Gastrocnemius medialis (tissue), 4 donors: ENCODE measurements at places on chromosomes 7 and 10. TPM values are rescaled to one million over a fixed set of nuclear protein-coding genes. Genes with fewer than 3 reads are reported as not detected.

- peaks cover 47% of the 10 kb centered on the region for H3K27me3 ChIP-seq
- H3K27ac ChIP-seq = no peak overlapping the region
- H3K4me3 ChIP-seq = peak overlapping the region; percentile 54
- peaks cover 17% of the 10 kb centered on the region for H3K4me1 ChIP-seq
- H3K36me3 ChIP-seq = no peaks in the 10 kb centered on the region
These were observed 1.0 kb downstream of the GRM8 start for GRCh38 chr7:127251465-127252376.

DNA sequence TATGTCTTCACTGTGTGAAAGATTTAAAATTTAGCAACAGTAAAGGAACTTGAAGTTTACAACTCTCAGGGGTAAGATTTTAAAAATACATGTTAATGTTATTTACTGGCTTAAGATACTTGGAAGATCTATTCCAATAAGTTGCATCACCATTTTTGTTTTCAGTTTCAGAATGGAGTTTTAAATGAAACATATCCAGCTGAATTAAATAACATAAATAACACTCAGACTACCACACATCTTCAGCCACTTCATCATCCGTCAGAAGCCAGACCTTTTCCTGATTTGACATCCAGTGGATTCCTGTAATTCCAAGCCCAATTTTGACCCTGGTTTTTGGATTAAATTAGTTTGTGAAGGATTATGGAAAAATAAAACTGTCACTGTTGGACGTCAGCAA, 44.3 kb downstream of the AHR start:
- H3K4me3 ChIP-seq = no peak overlapping the region
- H3K36me3 ChIP-seq = no peaks in the 10 kb centered on the region
- no peak for DNase-seq
- H3K4me1 ChIP-seq = peaks cover 8% of the 10 kb centered on the region

DNA sequence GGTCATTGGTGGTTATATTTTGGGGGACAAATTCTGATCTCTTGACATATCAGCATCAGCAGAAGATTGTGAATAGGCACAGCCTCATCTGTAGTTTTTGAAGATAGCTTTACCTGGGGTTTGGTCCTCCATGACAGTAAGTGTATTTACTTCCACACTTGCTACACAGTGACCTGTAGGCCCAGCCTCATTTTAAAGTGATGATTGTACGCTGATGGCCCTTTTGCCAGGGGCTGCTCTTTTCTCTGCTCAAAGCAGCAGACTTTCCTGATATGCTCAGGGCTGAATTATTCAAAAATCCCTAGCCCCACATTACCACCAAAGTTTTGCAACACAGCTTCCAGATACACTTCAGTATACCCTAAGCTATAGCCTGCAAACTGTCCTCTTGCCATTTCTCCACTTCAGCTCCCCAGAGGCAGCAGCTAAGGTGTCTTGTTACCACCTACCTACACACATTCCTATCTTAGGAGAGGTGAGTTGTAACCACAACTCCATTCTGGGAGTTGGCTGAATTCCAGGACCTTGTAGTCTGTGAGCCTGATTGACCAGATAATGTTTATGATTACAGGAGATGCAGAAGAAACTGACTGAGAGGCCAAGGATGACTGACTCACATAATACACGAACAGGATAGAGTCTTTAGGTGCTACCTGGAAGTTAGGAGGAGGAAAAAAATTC, 6.0 kb downstream of the ASB4 start:
- H3K4me1 ChIP-seq = peaks cover 32% of the 10 kb centered on the region
- H3K36me3 ChIP-seq = peaks cover 7% of the 10 kb centered on the region
- H3K27me3 ChIP-seq = no peaks in the 10 kb centered on the region
- H3K27ac ChIP-seq = no peak overlapping the region

DNA sequence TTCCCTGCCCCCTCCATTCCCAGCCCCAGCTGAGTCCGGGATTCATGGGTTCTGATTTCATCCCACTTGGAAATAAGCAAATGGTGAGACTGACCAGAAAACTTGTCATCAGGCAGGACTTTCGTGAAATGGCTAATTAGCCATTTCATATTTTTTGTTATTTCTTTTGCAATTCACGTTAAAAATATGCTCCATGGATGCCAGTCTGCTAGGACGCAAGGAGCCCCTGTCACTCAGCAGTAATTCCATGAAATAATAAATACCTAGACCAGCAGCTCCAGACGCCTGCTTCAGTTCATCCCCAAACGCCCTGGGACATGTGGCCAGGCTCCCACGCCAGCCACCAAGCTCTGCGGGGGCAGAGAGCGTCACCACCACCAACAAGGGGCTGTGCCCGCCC, 111.0 kb downstream of the TRIL start:
- no peak for DNase-seq
- no peak overlapping the region for H3K4me3 ChIP-seq
- H3K4me1 ChIP-seq = no peaks in the 10 kb centered on the region
- H3K36me3 ChIP-seq = no peaks in the 10 kb centered on the region
- H3K27me3 ChIP-seq = no peaks in the 10 kb centered on the region

- DNase-seq = no peak
- no peaks in the 10 kb centered on the region for H3K4me1 ChIP-seq
- no peak overlapping the region for H3K27ac ChIP-seq
- H3K36me3 ChIP-seq = no peaks in the 10 kb centered on the region
These were observed 81.4 kb upstream of the ADAM12 start for GRCh38 chr10:126469692-126470091.

- H3K27me3 ChIP-seq = no peaks in the 10 kb centered on the region
- no peak overlapping the region for H3K4me3 ChIP-seq
- no peaks in the 10 kb centered on the region for H3K4me1 ChIP-seq
- H3K27ac ChIP-seq = no peak overlapping the region
These were observed 319.3 kb upstream of the GHITM start for GRCh38 chr10:83820033-83820432.

GRCh38 chr7:52691257-52691656, 344.2 kb upstream of the POM121L12 start:
- DNase-seq = no peak
- no peaks in the 10 kb centered on the region for H3K4me1 ChIP-seq
- H3K36me3 ChIP-seq = no peaks in the 10 kb centered on the region
- H3K27ac ChIP-seq = no peak overlapping the region

DNA sequence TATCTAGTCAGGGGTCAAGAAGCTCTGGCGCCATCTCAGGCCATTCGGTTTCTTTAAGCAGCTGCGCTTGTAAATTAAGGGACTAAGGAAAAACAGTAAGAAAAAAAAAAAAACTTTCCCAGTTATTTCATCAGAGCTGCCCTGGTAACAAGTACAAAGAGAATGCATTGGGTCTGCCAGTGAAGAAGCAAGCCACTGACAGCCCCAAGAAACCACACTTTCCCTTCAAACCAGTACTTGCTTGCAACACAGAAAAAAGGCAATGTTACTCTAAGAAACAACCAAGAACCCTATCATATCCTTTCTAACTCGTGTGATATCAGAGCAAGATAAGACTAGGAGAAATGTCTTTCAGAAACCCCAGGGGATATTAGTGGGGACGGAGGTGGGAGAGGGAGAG, 40.6 kb upstream of the AOAH start:
- DNase-seq = no peak
- H3K4me1 ChIP-seq = no peaks in the 10 kb centered on the region
- no peaks in the 10 kb centered on the region for H3K36me3 ChIP-seq
- H3K27me3 ChIP-seq = no peaks in the 10 kb centered on the region
- no peak overlapping the region for H3K4me3 ChIP-seq
- no peak overlapping the region for H3K27ac ChIP-seq

DNA sequence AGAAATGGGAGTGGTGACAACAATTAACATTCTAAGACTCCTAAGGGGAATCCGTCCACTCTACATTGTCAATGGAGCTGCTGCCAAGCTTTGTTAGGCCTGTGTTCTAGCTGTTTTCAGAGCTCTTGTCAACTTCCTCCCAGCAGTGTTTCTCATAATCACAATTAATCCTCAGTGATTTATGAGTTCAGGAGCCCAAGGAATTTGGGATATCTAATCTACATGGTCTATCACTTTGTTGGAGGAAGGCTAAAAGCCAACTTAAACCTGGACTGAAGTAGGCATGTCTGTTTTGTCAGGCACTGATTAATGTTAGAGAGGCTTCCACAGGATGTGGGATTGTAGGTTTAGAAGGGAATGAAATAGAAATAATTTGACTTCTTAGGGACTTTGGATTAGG, 10.2 kb upstream of the OR2F2 start:
- H3K4me1 ChIP-seq = no peaks in the 10 kb centered on the region
- no peak for DNase-seq
- no peak overlapping the region for H3K4me3 ChIP-seq

DNA sequence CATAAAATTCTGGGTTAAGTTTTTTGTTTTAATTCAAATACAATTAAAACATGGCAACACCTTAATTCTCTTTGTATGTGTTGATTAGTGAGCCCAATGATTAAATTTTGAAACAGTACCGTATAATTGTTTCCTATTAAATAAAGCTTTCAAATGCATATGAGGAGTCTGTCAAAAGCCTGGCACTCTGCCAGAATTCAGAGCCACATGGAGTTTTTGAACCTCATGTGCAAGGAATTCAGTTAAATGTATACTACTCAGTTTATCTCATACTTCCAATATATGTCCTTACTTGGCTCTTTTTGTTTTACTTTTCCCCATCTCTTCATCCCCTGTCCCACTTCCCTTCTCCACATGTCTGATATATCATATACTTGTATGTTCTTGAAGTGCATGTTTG, 165.6 kb upstream of the FAM3C start:
- no peaks in the 10 kb centered on the region for H3K27me3 ChIP-seq
- H3K4me3 ChIP-seq = no peak overlapping the region
- no peak overlapping the region for H3K27ac ChIP-seq

GRCh38 chr7:50348469-50349162, 44.1 kb downstream of the IKZF1 start:
- H3K27me3 ChIP-seq = no peaks in the 10 kb centered on the region
- no peak for DNase-seq
- no peaks in the 10 kb centered on the region for H3K36me3 ChIP-seq
- no peak overlapping the region for H3K4me3 ChIP-seq
- H3K27ac ChIP-seq = no peak overlapping the region

GRCh38 chr7:7739204-7740036, 21.0 kb upstream of the RPA3 start:
- no peak for DNase-seq
- no peak overlapping the region for H3K27ac ChIP-seq
- no peaks in the 10 kb centered on the region for H3K27me3 ChIP-seq
- H3K4me3 ChIP-seq = no peak overlapping the region
- H3K36me3 ChIP-seq = no peaks in the 10 kb centered on the region

DNA sequence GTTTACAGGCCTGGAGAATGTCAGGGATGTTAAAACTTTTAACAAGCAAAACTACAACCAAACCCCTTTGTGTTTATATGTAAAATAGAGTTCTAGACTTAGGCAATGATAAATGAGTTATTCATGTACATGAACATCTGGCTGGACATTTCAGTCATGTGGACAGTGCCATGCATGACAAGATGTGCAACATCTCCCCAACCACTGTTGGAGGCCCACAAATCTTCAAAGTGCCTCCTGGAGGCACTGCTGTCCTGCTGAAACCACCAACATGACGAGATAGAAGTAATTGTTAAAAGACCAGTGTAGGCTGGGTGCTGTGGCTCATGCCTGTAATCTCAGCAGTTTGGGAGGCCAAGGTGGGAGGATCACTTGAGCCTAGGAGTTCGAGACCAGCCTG, 18.4 kb downstream of the PPIA start:
- no peak for DNase-seq
- no peaks in the 10 kb centered on the region for H3K4me1 ChIP-seq
- H3K27me3 ChIP-seq = no peaks in the 10 kb centered on the region
- no peak overlapping the region for H3K27ac ChIP-seq
- no peaks in the 10 kb centered on the region for H3K36me3 ChIP-seq

DNA sequence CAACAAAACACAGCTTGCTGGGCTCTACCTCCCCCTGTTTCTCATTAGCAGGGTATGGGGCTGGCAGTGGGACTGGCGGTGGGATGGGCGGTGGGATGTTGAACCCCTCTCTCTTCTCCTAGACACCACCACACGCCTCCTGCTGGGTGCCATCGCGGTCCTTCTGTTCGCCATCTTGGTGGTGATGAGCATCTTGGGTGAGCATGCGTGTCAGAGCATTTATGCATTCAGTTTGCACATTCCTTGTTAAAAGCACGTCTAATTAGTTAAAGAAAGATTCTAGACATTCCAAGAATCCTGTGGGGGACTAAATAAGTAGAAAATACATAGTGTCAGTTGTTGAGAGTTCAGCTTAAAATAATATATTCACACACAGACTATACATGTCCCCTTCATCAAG, 12.7 kb downstream of the CLEC2L start:
- H3K36me3 ChIP-seq = no peaks in the 10 kb centered on the region
- no peak overlapping the region for H3K4me3 ChIP-seq
- no peak for DNase-seq
- no peaks in the 10 kb centered on the region for H3K27me3 ChIP-seq
- no peak overlapping the region for H3K27ac ChIP-seq
- peaks cover under 1% of the 10 kb centered on the region for H3K4me1 ChIP-seq

- H3K36me3 ChIP-seq = no peaks in the 10 kb centered on the region
- no peak overlapping the region for H3K4me3 ChIP-seq
- H3K27me3 ChIP-seq = no peaks in the 10 kb centered on the region
- no peak overlapping the region for H3K27ac ChIP-seq
- H3K4me1 ChIP-seq = no peaks in the 10 kb centered on the region
These were observed 18.9 kb upstream of the NRP1 start for GRCh38 chr10:33353334-33353733.

- no peak for DNase-seq
- no peaks in the 10 kb centered on the region for H3K36me3 ChIP-seq
- peak overlapping the region; percentile 97 for H3K27ac ChIP-seq
- H3K4me1 ChIP-seq = peaks cover 24% of the 10 kb centered on the region
- H3K27me3 ChIP-seq = no peaks in the 10 kb centered on the region
These were observed 170.1 kb downstream of the ARHGAP12 start for GRCh38 chr10:31758495-31758894.

DNA sequence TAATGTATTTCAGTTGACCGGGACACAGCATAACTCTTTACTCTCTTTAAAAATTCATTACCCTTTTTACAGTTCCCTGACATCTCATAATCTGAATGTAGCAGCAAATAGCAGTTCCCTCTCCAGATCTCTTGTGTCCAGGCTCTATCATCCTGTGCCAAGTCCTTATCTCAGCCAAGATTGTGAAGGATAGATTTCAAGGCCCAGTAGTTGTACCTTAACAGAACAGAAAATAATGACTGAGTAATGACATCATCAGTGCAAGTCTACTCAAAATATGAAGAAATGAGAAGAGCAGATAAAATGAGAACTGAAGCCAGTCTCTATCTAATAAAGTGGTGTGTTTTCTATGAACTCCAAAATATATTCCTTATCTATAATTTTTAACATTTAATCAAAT, 92.6 kb downstream of the TFEC start:
- no peak for DNase-seq
- H3K4me1 ChIP-seq = no peaks in the 10 kb centered on the region
- H3K27me3 ChIP-seq = no peaks in the 10 kb centered on the region

Gene SH2D4B
- not detected for total RNA-seq

Gene DPP6
- total RNA-seq = 1.9 TPM

Gene TMEM273
- 6.6 TPM for total RNA-seq

Gene SPDYE16
- total RNA-seq = not detected

Gene OIT3
- total RNA-seq = not detected
